Aorta (tissue), 5 donors: ENCODE measurements at places on chromosomes 5 and 9. TPM values are rescaled to one million over a fixed set of nuclear protein-coding genes. Genes with fewer than 3 reads are reported as not detected.

Gene SLC34A3
- not detected for total RNA-seq

Gene FOXD4L3
- not detected for total RNA-seq

DNA sequence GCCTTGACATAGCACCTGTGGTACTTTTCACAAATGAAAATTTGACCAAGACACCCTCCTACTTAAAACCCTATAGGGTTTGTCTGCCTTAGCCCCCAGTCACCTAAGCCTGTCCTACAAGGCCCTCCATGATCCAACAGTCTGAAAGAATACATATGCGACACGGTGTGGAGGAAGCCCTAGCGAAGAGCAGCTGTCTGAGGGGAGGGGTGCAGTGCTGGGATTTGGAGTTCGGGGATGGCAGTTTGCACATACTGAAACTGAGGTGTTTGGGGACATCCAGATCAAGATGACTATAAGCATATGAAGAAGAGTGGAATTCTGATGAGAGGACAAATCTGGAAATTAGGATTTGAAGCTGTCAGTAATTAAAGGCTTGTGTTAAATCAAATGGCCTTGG is 7.2 kb upstream of the MYORG start:
- H3K4me3 ChIP-seq: no peak overlapping the region
- no peaks in the 10 kb centered on the region for H3K27me3 ChIP-seq
- DNase-seq: no peak

DNA sequence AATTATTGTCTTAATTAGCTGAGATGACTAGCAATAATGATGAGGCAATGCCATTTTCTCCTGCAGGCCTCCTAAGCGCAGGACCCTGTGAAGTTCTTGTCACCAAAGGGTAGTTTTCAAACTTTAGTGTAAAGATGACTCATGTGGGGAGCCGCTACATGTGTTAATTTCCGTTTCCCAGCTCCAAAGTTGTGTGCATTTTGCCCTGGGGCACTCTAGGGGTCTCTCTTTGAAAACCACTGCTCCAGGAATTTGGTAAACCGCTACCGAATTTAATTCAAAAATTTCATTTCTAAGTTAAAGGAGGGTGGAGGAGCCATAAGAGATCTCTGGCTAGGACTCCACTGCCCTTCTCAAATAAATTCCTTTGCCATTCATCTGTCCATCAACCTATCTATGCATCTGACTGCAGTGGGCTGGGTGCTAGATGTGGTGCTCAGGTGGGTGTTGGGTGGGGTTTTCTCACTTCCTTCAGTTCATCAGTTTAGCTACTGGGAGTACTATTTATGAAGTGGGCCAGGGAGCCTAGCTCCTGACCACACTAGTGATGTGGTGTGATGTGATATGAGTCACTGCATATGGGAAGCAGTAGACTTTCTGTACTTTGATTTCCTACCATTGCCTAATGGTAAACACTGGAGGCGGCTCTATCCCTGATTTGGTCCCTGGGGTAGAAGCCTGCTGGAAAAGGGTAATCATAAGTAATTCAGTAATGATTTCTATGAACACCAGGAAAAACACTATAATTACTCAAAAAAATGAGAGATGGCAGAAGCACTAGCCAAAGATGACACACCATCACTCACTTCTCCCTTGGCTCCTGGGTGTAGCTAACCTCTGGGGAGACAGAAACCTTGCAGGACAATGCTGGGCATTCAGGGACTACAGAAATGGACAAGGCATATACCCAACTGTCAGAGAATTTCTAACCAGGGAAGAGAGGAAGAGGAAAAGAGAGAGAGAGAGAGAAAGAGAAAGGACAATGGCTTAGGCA is 4.0 kb upstream of the ZSWIM6 start:
- H3K27ac ChIP-seq: no peak overlapping the region
- H3K4me3 ChIP-seq: no peak overlapping the region
- DNase-seq: no peak
- no peaks in the 10 kb centered on the region for H3K4me1 ChIP-seq
- no peaks in the 10 kb centered on the region for H3K36me3 ChIP-seq

DNA sequence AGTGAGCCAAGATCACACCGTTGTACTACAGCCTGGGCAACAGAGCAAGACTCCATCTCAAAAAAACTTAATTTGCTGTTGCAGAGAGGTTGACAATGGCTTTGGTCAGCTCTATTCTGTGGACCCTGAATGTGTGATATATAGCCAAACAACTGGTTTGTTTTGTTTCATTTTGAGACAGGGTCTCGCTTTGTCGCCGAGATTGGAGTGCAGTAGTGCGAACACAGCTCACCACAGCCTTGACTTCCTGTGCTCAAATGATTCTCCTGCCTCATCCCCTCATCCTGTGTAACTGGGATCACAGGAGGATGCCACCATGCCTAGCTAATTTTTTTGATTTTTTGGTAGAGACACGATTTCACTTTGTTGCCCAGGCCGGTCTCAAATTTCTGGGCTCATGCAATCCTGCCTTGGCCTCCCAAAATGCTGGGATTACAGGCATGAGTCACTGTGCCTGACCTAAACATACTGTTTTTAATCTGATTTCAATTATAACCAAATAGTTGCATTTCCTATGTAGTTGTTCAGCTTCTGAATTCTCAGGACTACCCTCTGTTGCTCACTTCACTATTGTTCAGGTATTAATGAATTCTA is 9.8 kb downstream of the RNF183 start:
- no peak for DNase-seq
